Thyroid gland (tissue), 4 donors: ENCODE measurements at places on chromosomes 3 and 15. TPM values are rescaled to one million over a fixed set of nuclear protein-coding genes. Genes with fewer than 3 reads are reported as not detected.

DNA sequence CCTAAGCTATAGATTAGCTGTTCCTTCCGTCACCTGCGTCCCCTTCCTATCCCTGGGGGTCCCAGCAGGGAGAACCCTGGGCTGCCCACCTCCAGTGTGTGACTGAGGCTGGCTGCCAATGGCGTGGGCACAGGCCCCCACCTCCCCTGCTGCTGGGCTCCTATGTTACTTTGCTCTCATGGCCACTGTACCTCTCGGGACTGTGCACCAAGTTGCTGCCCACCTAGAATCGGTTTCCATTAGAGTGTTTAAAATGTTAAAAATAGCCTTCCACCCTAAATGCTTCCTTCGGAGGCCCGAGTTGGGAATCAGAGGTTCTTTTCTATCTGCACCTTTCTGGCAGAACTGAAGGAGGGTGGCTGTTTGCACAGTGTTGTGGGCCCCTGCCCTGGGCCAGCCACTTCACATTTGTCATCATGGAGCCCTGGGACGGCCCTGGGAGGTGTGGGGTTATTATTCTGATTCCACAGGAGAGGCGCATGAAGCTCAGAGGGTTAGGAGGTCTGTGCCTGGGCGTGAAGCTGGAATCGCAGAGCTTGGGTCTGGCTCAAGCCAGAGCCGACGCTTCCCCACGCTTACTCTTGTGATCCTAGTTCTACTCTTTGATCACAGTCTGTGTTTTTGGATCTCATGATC is 29.1 kb downstream of the IRAK2 start:
- DNase-seq = peak; percentile 51

GRCh38 chr15:99306694-99307338 is 55.5 kb downstream of the LRRC28 start:
- DNase-seq = peak; percentile 84

DNA sequence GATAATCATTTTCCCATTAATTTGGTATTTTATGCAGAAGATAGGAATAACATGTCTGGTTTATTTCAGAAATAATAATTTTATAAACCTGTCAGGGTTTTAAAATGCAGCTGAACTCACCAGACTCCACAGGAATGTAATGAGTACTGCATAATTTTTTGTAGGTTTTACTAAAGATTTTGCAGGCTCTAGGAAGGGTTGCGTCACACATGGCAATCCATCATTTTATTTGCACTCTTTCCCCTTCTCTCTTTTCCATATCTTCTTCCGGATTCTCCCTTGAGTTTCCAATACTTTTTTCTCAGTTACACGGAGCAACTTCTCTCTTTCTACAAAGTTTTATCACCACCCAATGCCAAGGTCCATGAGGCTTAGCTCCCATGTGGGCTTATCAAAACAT is 234.7 kb downstream of the NFKBIZ start:
- DNase-seq = peak; percentile 15

- DNase-seq = no peak
These were observed 18.6 kb downstream of the MAP3K13 start for GRCh38 chr3:185381320-185382058.

Gene TGM4
- 0.33 TPM for total RNA-seq

Gene GABRA5
- total RNA-seq = not detected

Gene AMOTL2
- 149 TPM for total RNA-seq

Gene MKRN3
- 0.44 TPM for total RNA-seq

Gene ZNF592
- 28.0 TPM for total RNA-seq

Gene FBXW12
- total RNA-seq = not detected
